Smooth muscle cell of bladder (primary cell): ENCODE measurements at places on chromosomes 6 and 20. TPM values are rescaled to one million over a fixed set of nuclear protein-coding genes. Genes with fewer than 3 reads are reported as not detected.

Gene POLR1C
- total RNA-seq: 23.9 and 28.4 TPM in 2 replicates

Gene COL12A1
- 686 and 786 TPM in 2 replicates for total RNA-seq

Gene CST4
- total RNA-seq: 0.43 TPM in 1 of 2 replicates, not detected in the other

Gene HLA-DMB
- total RNA-seq: under 0.01 and 0.71 TPM in 2 replicates

Gene SEL1L2
- not detected in 2 replicates for total RNA-seq

Gene SLC35D3
- not detected in 2 replicates for total RNA-seq

Gene HLA-DQB1
- total RNA-seq: not detected in 2 replicates

Gene PDE7B
- 58.1 and 73.0 TPM in 2 replicates for total RNA-seq

Gene UBD
- not detected in 2 replicates for total RNA-seq

Gene GJA10
- total RNA-seq: not detected in 2 replicates

Gene KCNK5
- total RNA-seq: not detected in 2 replicates

Gene ADGRG6
- total RNA-seq: 6.4 and 8.1 TPM in 2 replicates

Gene PHACTR1
- under 0.01 and 0.09 TPM in 2 replicates for total RNA-seq

Gene TAAR8
- not detected in 2 replicates for total RNA-seq

Gene SLC22A16
- not detected in 2 replicates for total RNA-seq

Gene COMMD7
- 17.2 and 22.9 TPM in 2 replicates for total RNA-seq

Gene ETV7
- 0.83 and 0.85 TPM in 2 replicates for total RNA-seq

Gene MEP1A
- total RNA-seq: not detected in 2 replicates

Gene SYNDIG1
- total RNA-seq: 1.1 and 1.9 TPM in 2 replicates

Gene CBFA2T2
- 3.7 and 5.0 TPM in 2 replicates for total RNA-seq

Gene LSM14B
- 37.3 and 49.8 TPM in 2 replicates for total RNA-seq

Gene GUCA1A
- 0.09 TPM in 1 of 2 replicates, not detected in the other for total RNA-seq

Gene CALHM6
- 1.6 and 2.3 TPM in 2 replicates for total RNA-seq

Gene PMEPA1
- 1.3 and 6.3 TPM in 2 replicates for total RNA-seq

Gene MCCD1
- total RNA-seq: not detected in 2 replicates

Gene LINC00237
- not detected in 2 replicates for total RNA-seq

Gene EYA2
- 0.14 and 0.65 TPM in 2 replicates for total RNA-seq

Gene SSTR4
- not detected in 2 replicates for total RNA-seq

Gene SOX4
- total RNA-seq: 30.7 and 42.4 TPM in 2 replicates

Gene VIP
- total RNA-seq: not detected in 2 replicates

Gene ID4
- 8.0 and 10.2 TPM in 2 replicates for total RNA-seq

Gene SLC35F1
- total RNA-seq: under 0.01 TPM in 1 of 2 replicates, not detected in the other

Gene GNL1
- 43.5 and 53.8 TPM in 2 replicates for total RNA-seq

Gene FAM209B
- not detected in 2 replicates for total RNA-seq

Gene CDH26
- 0.14 and 0.18 TPM in 2 replicates for total RNA-seq

Gene FOXS1
- 0.09 TPM in 1 of 2 replicates, not detected in the other for total RNA-seq

Gene PRDM13
- not detected in 2 replicates for total RNA-seq

Gene WFDC8
- total RNA-seq: not detected in 2 replicates

Gene CD83
- 0.57 and 0.92 TPM in 2 replicates for total RNA-seq

Gene OR2B2
- total RNA-seq: not detected in 2 replicates

Gene DYNLT2
- total RNA-seq: 0.65 and 0.85 TPM in 2 replicates

Gene SPEF1
- total RNA-seq: 0.14 and 0.28 TPM in 2 replicates

Gene BCAS4
- total RNA-seq: 11.1 and 11.7 TPM in 2 replicates

Gene POM121L2
- not detected in 2 replicates for total RNA-seq

Gene STK35
- total RNA-seq: 9.2 and 14.1 TPM in 2 replicates

Gene VWA7
- 0.14 and 0.28 TPM in 2 replicates for total RNA-seq

Gene HLA-B
- 113 and 123 TPM in 2 replicates for total RNA-seq
